WTC11 (cell line): ENCODE measurements at places on chromosomes 2 and 18.

DNA sequence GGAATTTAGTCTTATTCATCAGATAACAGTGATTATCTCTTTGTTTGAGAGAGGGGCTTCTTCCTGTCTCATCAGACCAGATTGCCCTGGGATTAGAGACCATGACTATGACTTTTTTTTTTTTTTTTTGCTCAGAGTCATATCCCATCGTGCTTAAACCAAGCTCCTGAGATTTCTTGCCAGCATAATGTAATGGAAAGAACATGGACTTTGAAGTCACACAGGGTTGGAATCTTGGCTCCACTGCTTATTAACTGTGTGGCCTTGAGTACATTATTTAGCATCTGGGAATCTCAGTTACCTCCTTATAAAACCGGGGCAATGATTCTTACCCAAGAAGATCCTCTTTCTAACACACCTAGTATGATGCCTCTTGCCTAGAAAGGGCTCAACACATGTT is 268.3 kb downstream of the DYSF start:
- no peak for DNase-seq

- DNase-seq = no peak
Measured at GRCh38 chr2:189599245-189599644, 18.7 kb upstream of the SLC40A1 start.

GRCh38 chr2:181971032-181971431 is 14.6 kb upstream of the PPP1R1C start:
- DNase-seq = no peak

- no peak for DNase-seq
Measured at GRCh38 chr2:138209009-138209408, 244.7 kb downstream of the HNMT start.

- no peak for DNase-seq
Measured at GRCh38 chr2:154093856-154094255, 222.1 kb downstream of the GALNT13 start.

DNA sequence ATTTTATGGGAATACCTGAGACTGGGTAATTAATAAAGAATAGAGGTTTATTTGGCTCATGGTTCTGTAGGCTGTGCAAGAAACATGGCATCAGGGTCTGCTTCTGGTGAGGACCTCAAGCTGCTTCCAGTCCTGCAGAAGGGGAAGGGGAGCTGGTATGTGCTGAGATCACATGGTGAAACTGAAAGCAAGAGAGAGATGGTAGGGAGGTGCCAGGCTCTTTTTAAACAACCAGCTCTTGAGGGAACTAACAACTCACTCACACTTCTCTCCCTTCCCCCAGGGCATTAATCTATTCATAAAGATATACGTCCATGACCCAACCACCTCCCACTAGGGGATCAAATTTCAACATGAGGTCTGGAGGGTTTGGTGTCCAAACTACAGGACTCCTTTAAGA is 40.1 kb downstream of the AGPS start:
- DNase-seq = no peak

DNA sequence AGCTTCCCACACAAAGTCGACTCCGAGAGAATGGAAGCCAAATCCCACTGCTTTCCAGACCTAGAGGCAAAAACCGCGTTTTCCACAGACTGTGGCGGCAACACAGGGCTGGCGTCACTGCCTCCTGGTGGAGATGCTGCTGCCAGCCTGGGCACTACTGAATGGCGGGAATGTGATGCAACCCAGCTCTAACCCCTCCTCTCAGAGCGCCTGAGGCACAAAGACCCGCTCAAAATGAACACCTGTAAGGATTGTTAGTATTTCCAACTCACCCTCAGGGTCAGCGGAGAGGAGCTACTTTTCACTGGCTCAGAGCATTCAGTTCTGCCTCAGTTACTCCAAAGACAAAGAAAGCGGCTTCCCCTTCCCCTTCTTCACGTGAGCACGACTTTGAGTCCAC is 548.0 kb upstream of the SALL3 start:
- DNase-seq = peak; percentile 18

- no peak for DNase-seq
Measured at GRCh38 chr2:207048416-207048815, 109.1 kb downstream of the CPO start.

DNA sequence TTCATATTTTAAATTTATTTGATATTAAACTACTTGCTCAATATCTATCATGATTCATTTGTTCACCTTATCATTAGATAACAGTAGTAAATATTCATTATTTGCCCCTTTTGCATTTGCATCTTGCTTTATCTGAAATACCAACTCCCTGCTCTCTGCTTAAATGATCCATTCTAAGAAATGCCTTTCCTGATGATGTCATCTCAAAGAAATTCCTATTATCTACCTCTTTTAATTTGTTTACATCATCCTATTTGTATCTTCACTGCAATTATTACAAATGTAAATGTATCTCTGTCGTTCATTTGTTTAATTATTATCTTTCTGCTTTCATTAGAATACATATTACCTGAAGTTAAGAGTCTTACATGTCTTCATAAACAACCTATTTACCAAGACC is 549.9 kb downstream of the CBLN2 start:
- DNase-seq = no peak

- DNase-seq = no peak
Measured at GRCh38 chr2:229296536-229296935, 25.4 kb upstream of the PID1 start.

DNA sequence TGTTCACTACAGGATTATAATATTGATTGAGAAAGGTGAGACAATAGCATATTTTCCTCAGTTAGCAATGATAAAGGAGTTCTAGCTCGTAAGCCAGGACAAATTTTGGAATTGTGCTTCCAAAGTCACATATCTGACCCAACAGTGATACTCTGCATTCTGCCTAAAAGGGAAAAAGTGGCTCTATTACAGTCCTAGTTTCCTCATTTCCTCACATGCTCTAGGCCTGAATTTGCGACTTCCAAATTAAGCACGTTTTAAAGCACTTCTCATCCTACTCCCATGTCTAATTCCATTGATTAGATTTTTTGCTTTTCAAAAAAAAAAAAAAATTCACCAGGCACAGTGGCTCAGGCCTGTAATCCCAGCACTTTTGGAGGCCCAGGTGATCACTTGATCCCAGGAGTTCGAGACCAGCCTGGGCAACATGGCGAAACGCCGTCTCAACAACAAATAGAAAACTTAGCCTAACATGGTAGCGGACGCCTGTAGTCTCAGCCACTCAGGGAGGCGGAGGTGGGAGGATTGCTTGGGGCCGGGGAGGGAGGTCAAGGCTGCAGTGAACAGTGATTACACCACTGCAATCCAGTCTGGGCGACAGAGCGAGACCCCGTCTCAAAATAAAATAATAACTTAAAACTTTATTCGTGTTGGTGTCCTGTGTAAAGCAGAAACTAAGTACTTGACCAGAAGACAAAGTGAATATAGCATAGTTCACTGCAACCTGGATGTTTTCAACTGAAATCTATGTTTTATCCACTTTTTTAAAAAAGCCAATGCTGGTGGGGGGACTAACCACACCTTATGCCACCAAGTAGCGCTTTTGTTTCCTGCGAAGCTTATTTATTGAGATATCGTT is 1.5 kb downstream of the ESCO1 start:
- no peak for DNase-seq

- no peak for DNase-seq
Measured at GRCh38 chr18:41543815-41544214, 411.2 kb upstream of the PIK3C3 start.

DNA sequence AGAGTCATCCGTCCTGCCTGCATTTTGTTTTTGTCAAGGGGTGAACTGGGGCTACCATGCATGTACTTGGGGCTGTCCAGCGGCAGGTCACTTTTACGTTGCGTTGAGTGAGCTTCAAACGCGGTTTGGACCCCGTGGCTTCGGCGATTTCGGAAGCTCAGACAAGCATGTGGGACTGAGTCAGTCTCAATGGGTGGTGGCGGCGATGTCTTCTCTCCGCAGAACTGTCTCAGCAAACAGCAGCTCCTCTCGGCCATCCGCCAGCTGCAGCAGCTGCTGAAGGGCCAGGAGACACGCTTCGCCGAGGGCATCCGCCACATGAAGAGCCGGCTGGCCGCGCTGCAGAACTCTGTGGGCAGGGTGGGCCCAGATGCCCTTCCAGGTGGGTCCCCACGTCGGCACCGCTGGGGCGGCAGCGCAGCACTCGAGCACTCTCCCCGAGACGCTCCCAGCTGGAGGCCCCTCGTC is 21.3 kb downstream of the FBLN7 start:
- DNase-seq = no peak

- peak; percentile 44 for DNase-seq
Measured at GRCh38 chr2:64251497-64252250, 107.5 kb upstream of the PELI1 start.

GRCh38 chr2:58957188-58957840 is 716.2 kb upstream of the FANCL start:
- no peak for DNase-seq

DNA sequence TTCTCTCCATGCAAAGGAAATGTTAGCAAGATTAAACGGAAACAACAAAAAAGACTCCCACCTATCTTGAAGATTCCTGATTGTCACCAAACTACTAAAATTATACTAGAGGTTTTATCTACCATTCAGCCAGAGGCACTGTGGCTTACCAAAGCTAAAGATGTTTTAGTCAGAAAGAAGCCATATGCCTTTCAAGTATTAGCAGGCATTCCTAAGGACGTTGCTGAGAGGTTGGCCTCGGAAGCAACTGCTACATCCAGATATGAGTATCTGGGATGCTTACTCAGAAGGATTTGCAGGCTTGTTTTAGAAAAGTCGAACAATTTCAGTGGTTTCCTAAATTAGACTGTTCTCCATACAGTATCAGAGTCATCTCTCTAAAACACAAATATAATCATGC is 88.3 kb upstream of the UBE2E3 start:
- no peak for DNase-seq

DNA sequence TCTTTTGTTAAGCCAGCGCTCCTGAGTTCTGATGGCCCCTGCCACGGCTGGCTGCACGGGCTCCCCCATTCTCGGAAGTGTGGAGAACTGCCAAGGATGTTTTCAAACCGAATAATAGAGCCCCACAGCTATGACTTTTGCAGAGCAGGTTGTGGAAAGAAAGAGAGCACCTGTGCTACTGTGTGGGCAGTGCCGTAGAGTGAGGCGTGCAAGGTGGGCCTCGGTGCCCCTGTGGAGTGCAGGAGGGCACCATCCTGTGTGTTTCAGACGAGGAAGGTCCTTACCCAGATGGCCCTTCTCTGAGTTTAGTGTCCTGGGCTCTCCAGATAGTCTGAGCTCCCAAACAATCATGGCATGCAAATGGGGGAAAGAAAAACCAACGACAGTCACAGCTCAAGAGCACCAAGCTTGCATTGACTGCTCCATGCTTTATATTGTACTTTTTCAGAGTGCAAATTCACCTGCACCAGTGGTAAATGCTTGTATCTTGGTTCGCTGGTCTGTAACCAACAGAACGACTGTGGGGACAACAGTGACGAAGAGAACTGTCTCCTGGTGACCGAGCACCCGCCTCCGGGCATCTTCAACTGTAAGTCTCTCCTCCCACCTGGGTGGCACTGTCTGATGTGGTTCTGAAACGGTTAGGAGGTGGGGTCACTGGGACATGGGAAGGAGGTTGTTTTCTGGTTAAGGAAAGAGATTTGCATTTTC is 219.4 kb downstream of the LDLRAD4 start:
- no peak for DNase-seq

- no peak for DNase-seq
Measured at GRCh38 chr2:96873651-96874096, 3.8 kb upstream of the SEMA4C start.

- DNase-seq = peak; percentile 66
Measured at GRCh38 chr2:136118819-136119716, 1.1 kb upstream of the CXCR4 start.

- no peak for DNase-seq
Measured at GRCh38 chr2:19785447-19785846, 116.3 kb downstream of the TTC32 start.

- no peak for DNase-seq
Measured at GRCh38 chr18:11047817-11048216, 101.6 kb downstream of the PIEZO2 start.

- DNase-seq = no peak
Measured at GRCh38 chr2:98282109-98282508, 64.1 kb upstream of the CNGA3 start.

- DNase-seq = no peak
Measured at GRCh38 chr18:48109961-48110493, 179.6 kb upstream of the SMAD2 start.

- no peak for DNase-seq
Measured at GRCh38 chr2:178910005-178910404, 102.8 kb upstream of the TTN start.

DNA sequence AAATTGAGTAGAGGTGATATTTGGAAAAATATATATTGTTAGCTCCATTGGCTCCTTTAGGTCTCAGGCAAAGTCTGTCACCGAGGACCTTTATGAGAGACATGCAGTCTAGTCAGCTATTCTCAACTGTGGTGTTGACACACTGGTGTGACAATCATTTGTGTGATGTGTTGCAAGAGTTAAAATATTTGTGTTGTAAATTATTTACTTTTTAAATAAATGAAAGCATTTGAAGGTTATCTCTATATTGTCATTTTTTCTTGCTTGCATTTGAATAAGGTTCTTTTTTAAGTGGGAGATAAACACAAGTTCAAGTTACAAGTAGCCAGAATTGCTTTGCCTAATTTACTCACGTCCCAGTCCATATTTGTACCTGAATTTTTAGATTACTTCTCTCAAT is 4.3 kb downstream of the REL start:
- DNase-seq = no peak

DNA sequence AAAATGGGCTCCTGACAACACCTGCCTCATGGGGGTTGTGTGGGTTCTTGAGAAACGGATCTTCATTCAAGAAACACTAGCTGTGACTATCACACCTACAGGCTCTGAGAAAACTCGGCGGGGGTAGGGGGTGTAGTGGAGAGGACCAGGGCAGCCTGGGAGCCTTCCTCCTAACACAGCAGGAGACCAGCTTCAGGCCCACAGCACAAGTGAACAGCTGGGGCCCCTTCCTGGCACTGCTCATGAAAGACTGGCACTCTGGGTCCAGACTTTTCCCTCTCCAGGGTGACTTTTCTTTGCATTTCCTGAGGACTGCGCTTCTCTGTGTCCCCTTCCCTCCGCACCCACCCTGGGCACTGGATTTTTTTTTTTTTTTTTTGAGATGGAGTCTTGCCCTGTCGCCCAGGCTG is 7.2 kb upstream of the SEMA4C start:
- DNase-seq = no peak

DNA sequence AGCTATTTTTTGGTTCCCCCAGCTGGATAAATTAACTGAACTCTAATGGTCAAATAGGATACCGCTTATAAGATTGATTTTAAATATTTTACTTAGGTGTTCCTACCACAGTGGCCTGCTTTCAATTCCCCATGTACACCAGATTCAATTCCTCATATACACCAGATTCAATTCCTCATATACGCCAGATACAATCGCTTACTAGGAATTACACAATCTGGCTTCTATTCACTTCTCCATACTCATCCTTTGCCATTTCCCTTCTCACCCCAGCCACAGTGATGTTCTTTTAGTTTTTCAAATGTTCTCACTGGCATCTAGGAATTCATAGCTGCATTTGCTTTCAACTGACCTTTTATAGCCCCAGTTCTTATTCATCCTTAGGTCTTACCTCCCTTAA is 66.5 kb downstream of the SLC40A1 start:
- no peak for DNase-seq

GRCh38 chr2:217387776-217388387 is 528.0 kb upstream of the TNP1 start:
- DNase-seq = no peak
